HepG2 (cell line): ENCODE measurements at places on chromosomes 1 and 21.
A peak's percentile ranks its signal among the peaks of the same experiment; 100 is the strongest.

GRCh38 chr1:39886757-39887231 is 3.5 kb upstream of the TRIT1 start:
- peaks cover 30% of the 10 kb centered on the region for H3K4me1 ChIP-seq
- no peak overlapping the region for H3K27ac ChIP-seq
- no peak for DNase-seq
- no peak overlapping the region for H3K4me3 ChIP-seq

DNA sequence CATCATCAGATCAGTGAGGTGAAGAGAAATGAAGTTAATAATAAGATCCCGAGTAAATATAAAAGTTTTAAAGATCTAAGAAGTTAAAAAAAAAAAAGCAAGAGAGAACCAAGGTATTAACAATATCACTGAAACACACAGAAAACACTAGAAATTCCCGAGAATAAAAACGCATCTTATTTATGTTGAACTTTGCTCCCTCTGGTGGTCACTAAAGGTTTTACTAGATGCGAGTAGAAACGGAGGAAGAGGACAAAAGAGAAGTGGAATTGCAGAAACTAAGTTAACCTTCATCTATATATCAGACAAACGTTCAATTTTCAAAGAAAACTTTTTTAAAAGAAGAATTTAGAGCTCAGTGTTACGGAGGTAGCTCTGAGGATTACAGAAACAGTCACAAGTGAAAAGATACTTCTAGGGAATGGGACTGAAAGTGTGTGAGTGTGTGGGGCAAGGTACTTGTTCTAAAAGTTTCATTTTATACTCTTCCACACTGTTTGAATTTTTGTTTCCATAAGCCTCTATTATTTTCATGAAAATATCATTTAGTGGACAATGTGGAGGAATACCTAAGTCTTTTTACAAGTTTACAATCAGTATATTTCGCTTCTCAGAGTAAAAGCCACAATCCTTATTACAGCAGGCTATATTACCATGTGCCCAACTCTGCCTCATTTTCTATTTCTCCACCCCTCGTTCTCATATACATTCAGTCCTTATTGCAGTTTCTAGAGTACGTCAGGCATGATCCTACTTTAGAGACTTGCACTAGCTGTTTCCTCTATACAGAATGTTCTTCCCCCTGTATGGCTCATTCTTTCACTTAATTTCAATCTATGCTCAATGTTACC is 19.7 kb downstream of the ACBD6 start:
- no peak overlapping the region for H3K27ac ChIP-seq
- DNase-seq = peak; percentile 51
- no peak overlapping the region for H3K4me3 ChIP-seq
- no peaks in the 10 kb centered on the region for H3K27me3 ChIP-seq
- 0 out of 2 replicates have a peak, but pooled peaks cover 5% of the 10 kb centered on the region for H3K4me1 ChIP-seq

DNA sequence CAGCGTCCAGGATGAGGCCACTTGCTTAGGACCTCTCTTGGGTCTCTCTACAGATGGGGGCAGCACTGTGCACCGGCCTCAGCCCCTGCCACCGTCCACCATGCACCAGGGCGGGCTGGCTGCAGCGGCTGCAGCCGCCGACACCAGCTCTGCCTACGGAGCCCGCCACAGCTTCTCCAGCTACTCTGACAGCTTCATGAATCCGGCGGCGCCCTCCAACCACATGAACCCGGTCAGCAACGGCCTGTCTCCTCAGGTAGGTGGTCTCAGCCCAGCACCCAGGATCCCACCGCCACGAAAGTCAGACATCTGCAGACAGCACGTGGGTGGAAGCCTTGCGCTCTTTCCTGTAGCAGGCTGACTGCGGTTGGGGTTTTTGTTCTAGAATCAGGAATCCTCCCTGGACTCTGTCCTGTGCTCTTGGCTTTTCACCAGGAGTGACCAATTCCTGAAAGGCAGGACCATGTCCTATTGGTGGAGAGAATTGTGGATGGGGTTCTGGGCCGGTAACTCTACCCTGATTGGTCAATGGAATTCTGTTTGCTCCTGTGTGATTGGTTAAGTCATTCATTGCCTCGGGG is 72.5 kb downstream of the PAX7 start:
- no peak overlapping the region for H3K27ac ChIP-seq
- H3K4me1 ChIP-seq = no peaks in the 10 kb centered on the region
- H3K36me3 ChIP-seq = no peaks in the 10 kb centered on the region
- peak; percentile 10 for DNase-seq
- H3K27me3 ChIP-seq = peaks cover 52% of the 10 kb centered on the region

DNA sequence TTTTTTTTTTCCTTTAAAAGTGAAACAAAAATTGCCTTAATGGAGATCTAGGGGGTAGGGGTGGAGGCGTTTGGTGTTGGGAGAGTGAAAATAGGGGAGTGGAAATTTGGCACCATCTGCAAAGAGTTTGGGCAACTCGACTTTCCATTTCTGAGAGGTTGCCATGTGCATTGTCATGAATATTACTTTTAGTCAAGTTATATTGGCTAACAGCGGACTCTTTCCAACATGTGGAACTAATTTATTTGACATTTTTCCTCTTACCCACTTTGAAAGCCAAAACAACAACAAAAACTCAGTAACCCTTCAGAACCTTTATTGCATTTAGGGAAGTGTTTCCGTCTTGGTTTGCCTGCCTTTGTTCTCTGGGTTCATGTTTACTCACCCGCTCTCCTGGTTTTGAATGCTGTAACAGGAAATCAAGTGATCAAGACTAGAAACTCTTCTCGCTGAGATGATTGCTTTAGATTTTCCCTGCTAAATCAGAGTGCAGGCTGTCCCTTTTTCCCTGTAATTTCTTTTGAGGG is 70.4 kb downstream of the CACHD1 start:
- H3K4me3 ChIP-seq = no peak overlapping the region
- H3K4me1 ChIP-seq = peaks cover 17% of the 10 kb centered on the region
- H3K27ac ChIP-seq = no peak overlapping the region
- H3K36me3 ChIP-seq = no peaks in the 10 kb centered on the region
- no peak for DNase-seq
- no peaks in the 10 kb centered on the region for H3K27me3 ChIP-seq

DNA sequence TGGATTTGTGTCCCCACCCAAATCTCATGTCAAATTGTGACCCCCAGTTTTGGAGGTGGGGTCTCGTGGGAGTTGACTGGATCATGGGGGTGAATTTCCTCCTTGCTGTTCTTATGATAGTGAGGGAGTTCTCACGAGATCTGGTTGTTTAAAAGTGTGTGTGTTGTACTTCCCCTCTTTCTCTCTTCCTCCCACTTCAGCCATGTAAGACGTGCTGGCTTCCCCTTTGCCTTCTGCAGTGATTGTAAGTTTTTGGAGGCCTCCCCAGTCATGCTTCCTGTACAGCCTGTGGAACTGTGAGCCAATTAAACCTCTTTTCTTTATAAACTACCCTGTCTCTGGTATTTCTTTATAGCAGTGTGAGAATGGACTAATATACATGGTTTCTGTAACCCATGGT is 64.6 kb downstream of the RHOU start:
- no peak overlapping the region for H3K4me3 ChIP-seq
- H3K27ac ChIP-seq = no peak overlapping the region
- no peaks in the 10 kb centered on the region for H3K36me3 ChIP-seq

DNA sequence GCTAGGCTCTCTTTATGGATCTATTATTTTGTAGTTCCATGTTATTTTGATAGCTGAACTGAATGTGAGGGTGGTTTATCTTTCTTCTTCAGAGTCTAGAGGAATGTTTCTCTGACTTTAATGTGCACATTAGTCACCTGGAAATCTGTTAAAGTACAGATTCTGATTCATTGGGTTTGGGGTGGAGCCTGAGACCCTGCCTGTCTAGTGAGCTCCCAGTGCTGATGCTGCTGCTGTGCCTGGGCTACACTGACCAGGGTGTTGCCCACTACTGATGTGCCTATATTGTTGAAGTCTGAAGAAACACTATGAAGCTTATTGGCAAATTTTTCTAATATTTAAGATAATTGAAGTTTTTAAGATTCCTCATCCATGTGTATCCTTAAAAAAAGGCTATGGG is 35.9 kb downstream of the CD46 start:
- H3K4me1 ChIP-seq = no peaks in the 10 kb centered on the region
- H3K36me3 ChIP-seq = peaks cover 43% of the 10 kb centered on the region
- no peak overlapping the region for H3K27ac ChIP-seq
- DNase-seq = no peak

GRCh38 chr21:33325222-33326067 is 675 bp downstream of the IFNAR1 start:
- peaks cover 27% of the 10 kb centered on the region for H3K4me1 ChIP-seq
- no peaks in the 10 kb centered on the region for H3K27me3 ChIP-seq
- peak overlapping the region; percentile 89 for H3K27ac ChIP-seq
- H3K36me3 ChIP-seq = no peaks in the 10 kb centered on the region

DNA sequence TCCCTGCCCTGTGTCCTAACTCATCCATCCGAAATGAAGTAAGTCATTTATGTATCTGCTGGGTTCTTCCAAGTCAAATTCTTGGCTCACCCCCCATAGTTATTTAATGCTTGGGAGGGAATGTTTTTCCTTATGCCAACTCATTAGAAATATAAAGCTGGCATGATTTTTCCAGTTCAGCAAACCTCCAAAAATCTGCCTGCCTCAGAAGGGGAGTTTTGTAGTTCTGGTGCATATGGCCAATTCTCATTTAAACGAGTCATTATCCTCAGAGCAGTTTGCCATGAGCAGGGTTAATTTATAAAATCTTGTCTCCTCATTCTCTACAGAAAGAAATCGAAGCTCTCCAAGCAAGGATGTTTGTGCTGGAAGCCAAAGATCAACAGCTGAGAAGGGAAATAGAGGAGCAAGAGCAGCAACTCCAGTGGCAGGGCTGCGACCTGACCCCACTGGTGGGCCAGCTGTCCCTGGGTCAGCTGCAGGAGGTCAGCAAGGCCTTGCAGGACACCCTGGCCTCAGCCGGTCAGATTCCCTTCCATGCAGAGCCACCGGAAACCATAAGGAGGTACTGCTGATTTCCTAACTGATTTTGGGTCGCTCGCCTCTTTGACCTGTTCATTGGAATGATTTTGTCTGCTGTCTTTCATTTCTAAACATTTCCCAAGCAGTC is 144.1 kb downstream of the DISC1 start:
- peaks cover 4% of the 10 kb centered on the region for H3K36me3 ChIP-seq
- H3K4me3 ChIP-seq = no peak overlapping the region
- no peak for DNase-seq
- H3K27me3 ChIP-seq = no peaks in the 10 kb centered on the region

- H3K4me3 ChIP-seq = no peak overlapping the region
- no peak overlapping the region for H3K27ac ChIP-seq
- peaks cover 48% of the 10 kb centered on the region for H3K4me1 ChIP-seq
Measured at GRCh38 chr1:43265431-43265830, 4.4 kb upstream of the TMEM125 start.

DNA sequence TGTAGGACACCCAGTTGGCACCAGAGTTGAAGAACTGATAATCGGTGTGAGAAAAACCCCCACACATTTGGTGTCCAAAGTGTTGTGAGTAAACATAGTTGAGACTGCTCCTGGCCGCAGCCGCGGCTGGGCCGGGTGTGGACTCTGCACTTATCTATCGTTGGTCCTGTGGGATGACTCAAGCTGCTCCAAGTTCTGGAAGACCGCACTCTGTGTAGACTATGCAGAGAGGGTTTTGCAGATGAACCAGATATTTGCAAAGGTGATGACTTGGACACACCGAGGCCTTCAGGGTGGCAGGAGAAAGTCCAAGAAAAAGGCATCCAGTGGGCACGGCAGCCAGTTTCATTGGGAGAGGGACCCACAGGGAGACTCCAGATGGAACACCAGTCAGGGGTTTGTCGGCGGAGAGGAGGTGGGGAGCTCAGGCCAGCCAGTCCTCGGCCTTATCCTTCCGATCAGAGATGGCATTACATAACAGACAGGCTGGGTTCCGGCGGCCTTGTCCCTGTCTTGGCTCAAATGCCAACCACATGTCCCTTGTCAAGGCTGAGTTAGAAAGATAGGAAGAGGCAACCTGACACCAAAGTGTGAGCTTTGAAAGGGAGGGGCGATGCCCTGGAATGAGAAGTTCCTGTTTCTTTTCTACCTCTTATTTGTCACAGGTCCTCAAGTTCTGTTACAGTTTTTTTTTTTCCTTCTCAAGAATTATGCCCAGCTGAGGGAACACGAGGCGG is 21.1 kb downstream of the C2CD2 start:
- H3K4me3 ChIP-seq = peak overlapping the region; percentile 24; the same call in 1 of the 2 replicates
- peak; percentile 77 for DNase-seq
- no peaks in the 10 kb centered on the region for H3K36me3 ChIP-seq
- H3K27me3 ChIP-seq = no peaks in the 10 kb centered on the region
- peaks cover 45% of the 10 kb centered on the region for H3K4me1 ChIP-seq

DNA sequence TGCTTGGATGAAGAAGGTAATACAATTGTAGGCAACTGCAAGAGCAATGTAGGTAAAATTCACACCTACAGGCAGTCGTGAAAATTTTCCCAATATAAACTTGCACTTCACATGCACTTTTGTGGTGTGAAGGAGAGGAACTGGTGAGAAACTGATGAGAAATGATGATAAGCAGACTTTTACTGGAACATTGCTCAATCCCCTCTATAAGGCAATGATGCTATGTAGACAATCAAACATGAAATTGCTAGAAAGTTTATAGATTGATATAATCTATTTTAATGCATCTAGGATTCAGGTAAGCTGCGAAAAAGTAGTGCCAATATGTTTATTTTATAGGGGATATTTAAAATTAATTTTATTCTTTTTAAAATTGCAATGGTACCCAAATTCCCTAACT is 802.2 kb downstream of the KCNT2 start:
- no peaks in the 10 kb centered on the region for H3K4me1 ChIP-seq
- no peak for DNase-seq
- no peak overlapping the region for H3K27ac ChIP-seq
- H3K27me3 ChIP-seq = no peaks in the 10 kb centered on the region
- H3K36me3 ChIP-seq = no peaks in the 10 kb centered on the region
- no peak overlapping the region for H3K4me3 ChIP-seq

DNA sequence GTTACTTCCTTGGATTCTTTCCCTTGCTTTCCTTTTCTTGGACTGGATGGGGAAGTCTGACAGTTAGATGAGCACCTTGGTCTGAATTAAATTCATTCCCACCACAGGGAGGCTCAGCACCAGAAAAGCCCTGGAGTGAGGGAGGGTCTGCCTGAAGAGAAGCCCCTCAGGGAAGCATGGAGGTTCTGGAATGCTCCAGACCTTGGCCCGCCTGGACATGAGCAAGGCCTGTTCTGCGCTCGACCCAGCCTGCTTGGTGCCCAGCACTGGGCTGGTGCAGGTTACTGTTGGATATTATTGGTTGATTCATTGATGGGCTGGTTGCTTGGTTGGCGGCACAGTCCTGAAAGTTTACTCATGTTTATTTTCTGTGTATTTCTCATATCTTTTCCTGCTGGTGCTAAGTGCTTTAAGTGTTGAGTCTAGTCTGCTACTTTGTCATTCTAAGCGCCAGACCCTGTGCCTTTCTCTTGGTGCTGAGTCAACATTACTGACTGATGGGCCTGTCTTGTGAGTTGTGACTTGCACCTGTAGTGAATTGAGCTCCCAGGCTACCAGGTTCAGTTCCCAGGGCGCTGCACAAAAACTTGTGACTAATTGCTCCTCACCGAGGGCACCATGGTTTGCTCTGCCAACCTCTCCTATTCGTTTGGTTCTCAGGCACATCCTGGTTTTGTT is 538.5 kb downstream of the KIF26B start:
- H3K4me3 ChIP-seq = no peak overlapping the region
- H3K36me3 ChIP-seq = no peaks in the 10 kb centered on the region
- no peaks in the 10 kb centered on the region for H3K4me1 ChIP-seq
- H3K27me3 ChIP-seq = no peaks in the 10 kb centered on the region
